Activated naive CD4-positive, alpha-beta T cell (primary cell): ENCODE measurements at places on chromosomes 11 and 22.

DNA sequence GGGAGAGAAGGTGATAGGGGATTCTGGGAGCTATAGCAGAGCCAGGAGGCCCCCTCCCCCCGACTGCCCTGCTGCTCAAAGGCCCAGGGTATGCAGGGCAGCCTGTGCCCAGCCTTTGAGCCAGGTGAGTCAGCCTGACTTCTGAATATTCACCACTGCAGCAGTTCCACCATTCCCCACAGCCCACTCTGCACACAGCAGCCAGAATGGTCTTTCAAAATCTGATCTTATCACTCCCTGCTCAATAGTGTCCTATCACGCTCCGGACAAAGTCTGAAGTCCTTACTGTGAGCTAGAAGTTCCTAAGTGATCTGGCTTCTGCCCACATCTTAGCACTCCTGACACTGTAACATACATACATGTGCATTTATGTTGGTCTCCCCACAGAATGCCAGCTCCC is 111.7 kb downstream of the BUD13 start:
- no peak for DNase-seq

GRCh38 chr11:15635521-15635920 is 520.8 kb downstream of the INSC start:
- DNase-seq, result no peak

- DNase-seq, result no peak
Observed at GRCh38 chr22:38335077-38335476, 17.8 kb upstream of the CSNK1E start.

DNA sequence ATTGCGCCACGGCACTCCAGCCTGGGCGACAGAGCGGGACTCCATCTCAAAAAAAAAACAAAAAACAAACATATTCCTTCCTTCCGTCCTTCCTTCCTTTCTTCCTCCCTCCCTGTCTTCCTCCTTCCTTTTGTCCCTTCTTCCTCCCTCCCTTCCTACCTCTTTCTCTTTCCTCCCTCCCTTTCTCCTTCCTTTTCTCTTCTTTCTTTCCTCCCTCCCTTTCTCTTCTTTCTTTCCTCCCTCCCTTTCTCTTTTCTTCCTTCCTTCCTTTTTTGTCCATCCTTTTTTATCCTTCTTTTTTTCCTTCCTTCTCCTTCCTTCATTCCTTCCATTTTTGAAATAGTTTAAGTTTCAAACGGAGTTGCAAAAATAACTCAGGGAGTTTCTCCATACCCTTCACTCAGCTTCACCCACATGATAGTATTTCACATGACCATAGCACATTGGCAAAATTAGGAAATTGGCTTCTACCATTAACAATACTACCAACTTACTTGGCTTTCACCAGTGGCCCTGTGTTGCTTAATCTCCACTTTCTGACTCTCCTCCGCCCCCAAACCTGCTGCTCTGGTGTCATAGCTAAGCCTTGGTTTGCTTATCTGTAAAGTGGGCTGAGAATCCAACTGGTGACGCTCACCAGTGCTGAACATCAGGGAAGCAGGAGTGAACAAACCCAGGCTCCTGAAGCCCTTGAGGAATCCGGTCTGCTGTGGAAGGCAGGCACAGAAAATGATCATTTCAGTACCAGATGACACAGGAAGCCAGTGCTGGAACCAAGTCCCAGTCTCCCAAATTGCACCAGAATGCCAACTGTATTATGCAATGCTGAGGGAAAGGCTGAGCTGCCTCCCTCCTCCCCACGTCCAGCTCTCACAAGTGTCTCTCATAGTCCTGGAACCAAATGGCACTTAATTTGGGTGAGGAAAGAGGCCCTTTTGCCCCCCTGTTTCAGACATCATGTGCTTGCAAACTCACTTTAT is 17.2 kb upstream of the CRYBB3 start:
- DNase-seq, result no peak

- DNase-seq, result no peak
Observed at GRCh38 chr11:78158987-78159652, 19.7 kb upstream of the ALG8 start.

- DNase-seq, result no peak
Observed at GRCh38 chr22:48249713-48250268, 1487.3 kb downstream of the TBC1D22A start.

DNA sequence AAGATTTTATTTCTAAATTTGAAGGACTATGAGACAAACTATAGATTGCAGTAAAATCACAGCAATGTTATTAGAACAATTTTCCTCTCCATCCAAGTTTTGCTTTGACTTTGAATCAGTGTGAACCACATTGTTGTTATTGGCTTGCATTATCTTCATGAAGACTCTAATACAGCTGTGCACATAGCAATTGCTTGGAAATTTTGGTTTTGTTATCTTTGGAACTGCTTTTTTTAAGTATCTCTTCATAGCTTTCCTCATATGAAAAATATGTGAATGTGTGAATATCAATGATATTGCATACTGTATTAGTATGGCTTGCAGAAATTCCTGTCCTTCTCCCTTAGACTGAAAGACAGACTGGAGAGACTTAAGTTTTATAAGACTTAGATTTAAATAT is 666.6 kb downstream of the LUZP2 start:
- DNase-seq, result no peak

- DNase-seq, result no peak
Observed at GRCh38 chr11:12087075-12088004, 23.1 kb upstream of the MICAL2 start.

- DNase-seq, result no peak
Observed at GRCh38 chr11:13098063-13098462, 88.9 kb downstream of the RASSF10 start.

DNA sequence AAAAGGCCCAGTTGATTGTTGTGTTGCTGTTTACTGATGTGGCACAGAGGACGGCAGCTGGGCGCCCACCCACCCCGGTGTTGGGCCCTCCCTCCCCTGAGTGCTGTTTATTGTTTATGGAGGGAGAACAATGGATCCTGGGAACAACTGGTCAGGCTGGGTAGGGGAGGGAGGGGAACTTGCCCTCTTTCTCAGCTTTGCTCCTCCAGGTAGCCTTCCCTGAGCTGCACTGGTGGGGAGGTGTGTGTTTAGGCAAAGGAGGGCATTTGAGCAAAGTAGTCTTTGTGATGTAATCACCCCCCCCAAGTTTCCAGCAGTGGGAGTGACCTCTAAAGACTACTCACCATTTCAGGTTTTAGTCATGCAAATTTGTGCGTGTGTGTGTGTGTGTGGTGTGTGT is 1035.3 kb downstream of the NTM start:
- no peak for DNase-seq

DNA sequence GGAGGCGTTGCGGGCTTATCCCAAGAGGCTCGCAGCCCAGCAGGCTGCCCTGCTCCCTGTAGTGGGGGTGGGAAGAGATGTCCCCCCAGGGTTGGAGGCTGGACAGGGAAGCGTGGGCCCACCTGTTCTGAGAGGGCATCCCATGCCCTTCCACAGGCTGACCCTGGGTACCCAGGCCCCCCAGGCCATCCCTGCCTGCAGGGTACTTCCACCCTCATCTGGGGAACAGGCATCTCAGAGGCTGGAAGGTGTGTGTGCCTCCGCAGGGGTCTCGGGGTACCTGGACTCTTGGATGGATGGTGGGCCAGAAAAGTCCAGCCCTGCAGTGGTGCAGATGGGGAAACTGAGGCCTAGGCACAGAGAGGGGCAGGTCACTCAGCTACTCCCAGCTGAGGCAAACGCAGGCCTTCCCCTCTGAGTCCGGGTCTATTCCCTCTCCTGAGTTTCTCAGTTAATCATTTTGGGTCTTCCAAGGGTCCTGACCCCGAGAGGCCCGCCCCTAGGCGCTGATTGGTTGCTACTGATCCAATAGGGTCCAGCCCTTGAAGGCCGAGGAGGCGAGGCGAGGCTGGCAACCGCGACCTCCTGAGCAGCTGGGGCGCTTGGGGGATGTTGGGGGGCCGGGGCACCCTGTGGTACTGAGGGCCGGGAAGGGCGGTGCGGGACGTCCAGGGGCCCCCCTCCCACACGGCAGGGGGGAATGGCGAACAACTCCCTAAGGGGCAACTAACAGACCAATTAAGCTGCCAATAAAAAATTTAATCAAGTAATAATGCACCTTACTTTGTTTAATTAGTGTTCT is 23.8 kb downstream of the FLRT1 start:
- no peak for DNase-seq

- no peak for DNase-seq
Observed at GRCh38 chr11:26219183-26220117, 112.5 kb upstream of the ANO3 start.

DNA sequence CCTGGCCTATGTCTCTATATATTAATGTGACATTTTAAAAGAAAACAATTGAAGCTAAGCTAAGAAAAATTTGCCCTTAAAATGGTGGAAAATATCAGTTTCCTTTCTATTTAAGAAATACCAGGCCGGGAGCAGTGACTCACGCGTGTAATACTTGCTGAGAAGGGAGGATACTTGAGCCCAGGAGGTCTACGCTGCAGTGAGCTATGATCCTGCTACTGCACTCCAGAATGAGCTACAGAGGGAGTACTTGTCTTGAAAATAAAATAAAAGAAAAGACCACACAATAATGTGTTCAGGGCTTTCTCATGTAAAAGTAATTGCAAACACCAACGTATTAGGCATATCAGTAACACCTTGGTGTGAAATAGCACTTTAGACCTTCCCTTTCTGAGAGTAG is 1.4 kb upstream of the PRSS23 start:
- DNase-seq, result no peak

GRCh38 chr11:17658211-17658610 is 61.2 kb upstream of the MYOD1 start:
- no peak for DNase-seq

DNA sequence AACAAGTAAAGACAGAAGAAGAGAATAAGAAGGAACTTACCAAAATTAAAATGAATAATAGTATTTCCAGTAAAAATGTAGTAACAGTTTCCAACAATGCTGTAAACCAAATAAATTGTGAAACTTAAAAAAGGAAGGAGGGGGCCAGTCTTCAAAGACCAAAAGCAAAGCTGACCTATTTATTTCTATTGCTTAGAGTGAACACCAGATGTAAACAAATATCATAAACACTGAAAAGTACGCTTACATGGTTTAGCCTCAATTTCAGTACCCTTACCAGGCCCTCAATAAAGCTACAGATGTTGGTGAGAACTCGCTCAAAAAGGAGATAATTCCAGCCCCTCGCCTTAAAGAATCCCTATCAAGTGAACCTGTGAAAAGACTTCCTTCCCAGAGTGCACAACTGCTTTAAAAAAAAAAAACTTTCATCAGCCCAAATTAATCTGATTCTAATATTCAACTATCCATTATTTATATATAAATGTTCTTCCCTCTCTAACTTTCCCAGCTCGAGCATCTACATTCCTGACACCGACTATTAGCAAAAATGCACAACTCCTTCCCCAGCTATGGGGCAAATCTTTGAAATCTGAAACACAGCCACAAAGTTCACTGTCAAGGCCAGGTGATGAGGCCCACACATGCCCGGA is 2.4 kb downstream of the PHF21A start:
- DNase-seq, result no peak

DNA sequence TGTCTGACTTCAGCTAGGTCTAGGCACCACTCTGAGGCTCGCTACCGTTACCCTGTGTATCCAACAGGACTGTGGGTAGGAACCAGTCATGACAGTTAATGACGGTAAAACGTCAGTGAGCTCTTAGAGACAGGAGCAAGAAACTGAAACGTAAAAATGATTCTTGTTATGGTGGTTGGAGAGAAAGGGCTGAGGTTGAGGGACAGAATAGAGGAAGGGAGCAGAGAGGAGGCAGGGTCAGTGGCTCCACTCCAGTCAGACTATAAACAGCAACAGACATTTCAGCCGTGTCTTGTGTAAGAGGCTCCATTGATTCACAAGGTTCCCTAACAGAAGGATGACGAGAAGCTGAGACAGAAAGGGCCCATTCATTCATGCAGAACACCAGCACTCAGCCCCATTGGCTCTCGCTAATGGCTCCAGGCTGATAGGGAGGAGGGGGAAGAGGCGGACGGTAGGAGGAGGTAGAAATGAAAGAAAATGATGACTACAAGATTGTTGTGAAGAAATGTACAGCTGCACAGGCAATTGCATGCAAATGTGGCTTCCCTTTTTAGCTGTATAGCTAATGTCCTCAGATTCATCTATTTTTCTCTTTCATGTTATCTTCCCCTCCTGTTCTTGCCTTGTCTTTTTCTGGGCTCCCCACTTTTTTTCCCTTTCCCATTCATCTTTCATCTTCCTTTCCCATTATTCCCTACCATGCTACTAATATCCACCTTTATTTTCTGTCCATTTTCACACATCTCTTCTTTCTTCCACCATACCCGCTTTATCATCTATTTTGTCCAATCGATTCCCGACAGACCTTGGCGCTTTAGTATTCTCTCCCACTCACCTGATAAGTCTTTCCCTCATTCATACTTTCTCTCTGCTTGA is 34.3 kb downstream of the ETS1 start:
- DNase-seq, result no peak

GRCh38 chr22:20423906-20424551 is 13.6 kb downstream of the SCARF2 start:
- no peak for DNase-seq

GRCh38 chr11:107468596-107468995 is 11.0 kb upstream of the CWF19L2 start:
- no peak for DNase-seq

DNA sequence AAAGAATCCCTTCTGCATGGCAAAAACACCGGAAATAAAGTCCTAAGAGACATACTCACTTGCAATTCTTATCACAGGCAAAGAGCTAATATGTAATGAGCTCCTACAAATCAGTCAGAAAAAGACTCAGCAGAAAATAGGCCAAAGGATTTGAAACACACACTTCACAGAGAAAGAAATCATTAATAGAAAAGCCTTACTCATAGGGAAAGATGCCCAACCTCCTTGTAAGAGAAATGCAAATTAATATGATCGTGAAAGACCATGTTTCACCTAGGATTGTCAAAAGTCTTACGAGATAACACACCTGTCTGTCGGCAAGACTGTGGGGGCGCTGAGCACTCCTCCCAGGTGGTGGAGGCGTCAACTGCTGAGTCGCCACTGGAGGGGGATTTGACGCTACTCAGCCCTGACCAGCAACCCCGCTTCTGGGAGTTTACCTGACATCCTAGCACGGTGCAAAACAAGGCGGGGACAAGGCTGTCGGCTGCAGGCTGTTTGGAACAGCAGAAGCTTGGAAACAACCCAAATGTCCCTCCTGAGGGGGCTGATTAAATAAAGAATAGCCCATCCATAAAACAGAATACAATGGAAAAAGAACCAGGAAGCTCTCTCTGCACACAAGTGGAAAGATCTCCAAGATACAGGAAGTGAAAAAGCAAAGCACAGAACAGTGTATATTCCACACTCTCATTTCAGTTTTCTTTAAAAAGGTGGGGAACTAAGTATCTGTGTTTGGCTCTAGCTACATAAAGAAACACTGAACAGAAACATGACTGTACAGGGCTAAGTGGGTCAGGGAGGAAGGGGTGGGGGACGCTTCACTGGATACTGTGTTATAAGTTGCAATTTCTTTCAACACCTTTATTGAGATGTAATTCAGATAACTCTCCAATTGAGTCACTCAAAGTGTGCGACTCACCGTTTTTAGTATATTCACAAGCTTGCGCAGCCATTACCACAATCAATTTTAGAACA is 11.5 kb downstream of the CSNK1E start:
- no peak for DNase-seq

DNA sequence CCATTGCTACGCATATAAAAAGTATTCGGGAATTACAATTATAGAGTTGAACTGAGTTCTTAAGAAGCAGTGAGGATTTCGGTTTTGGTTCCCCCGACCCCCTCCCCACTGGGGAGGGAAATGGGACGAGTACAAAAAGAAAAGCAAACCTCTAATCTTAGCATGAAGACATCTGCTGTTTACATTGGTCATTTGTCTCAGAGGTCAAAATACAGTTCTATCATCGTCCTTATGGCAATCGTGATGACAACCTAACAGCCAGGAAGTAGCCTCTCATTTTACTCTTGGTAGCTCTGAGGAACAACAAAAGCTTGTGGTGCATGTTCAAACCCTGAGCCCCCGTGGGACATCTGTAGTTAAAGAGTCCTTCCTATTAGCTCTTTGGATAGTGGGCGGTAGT is 3.2 kb upstream of the PRSS23 start:
- no peak for DNase-seq
